Stimulated activated CD4-positive, alpha-beta T cell treated with anti-CD3 and anti-CD28 coated beads, Interleukin-1b, Interleukin-23, amount 100 ng/mL, for 4 hours (primary cell): ENCODE measurements at places on chromosomes 4 and X.
A peak's percentile ranks its signal among the peaks of the same experiment; 100 is the strongest.

DNA sequence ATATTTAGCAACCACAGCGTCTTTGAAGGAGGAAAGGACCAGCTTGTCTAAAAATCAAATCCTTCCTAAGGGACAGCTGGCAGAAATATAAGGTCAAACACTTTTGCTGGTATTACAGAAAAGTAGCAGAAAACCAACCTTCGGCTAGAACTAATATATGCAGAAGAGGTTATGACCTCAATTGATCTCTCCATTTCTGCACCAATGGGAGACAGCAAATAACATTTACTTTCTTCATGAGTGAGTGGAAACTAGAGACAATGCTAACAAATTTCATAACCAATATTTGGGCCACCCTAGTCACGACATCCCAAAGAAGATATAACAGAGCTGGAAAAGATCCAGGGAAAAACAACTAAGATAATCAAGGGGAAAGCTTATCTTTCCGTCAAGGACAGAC is 247.0 kb upstream of the FTHL17 start:
- no peak for DNase-seq

- no peak for DNase-seq
These were observed 84.2 kb upstream of the NRK start for GRCh38 chrX:105738162-105738561.

- no peak for DNase-seq
These were observed 364.0 kb downstream of the BCOR start for GRCh38 chrX:39733745-39734144.

- no peak for DNase-seq
These were observed 1.3 kb upstream of the FHIP1A start for GRCh38 chr4:151407466-151408379.

DNA sequence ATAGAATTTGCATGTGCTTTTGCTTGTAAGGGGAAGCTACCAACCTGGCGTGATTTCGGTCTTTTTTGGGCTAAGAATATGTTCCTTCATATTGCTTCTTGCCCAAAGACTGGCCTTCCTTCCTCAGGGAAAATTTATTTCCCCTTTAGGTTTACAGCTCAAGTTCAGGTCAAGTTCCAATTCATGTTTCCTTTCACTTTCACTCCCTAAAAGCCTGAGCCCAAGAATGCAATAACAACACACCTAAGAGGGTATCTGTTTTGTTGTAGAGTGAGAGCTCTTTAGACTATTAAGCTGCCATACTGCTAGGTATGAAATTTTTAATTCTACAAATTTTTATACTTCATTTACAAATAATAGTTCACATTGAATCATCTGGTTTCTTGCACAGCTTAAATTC is 299.6 kb downstream of the TLL1 start:
- no peak for DNase-seq

DNA sequence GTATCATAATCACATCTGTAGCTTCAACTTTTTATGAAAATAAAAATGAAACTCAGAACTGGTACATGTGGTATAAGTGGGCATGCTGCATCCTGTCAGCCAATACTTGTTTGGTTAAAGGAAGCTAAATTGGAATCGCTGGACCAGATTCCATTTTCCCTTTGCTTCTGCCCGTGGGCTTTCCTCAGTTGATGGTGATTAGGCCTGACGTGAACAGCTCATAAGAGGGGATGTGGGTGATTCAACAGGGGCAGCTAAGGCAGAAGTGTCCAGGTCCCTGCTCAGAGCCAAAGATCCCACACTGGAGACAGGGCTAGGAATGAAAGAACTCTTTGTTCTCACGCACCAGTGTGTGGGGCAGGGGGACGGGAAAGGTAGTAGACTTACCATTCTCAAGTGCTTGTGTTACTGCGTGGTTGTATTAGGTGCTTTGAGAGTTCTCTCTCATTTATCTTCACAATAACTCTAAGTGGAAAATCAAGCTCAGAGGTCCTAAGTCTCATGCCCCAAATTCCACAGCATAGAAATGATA is 63.2 kb upstream of the GUCY1A1 start:
- no peak for DNase-seq

DNA sequence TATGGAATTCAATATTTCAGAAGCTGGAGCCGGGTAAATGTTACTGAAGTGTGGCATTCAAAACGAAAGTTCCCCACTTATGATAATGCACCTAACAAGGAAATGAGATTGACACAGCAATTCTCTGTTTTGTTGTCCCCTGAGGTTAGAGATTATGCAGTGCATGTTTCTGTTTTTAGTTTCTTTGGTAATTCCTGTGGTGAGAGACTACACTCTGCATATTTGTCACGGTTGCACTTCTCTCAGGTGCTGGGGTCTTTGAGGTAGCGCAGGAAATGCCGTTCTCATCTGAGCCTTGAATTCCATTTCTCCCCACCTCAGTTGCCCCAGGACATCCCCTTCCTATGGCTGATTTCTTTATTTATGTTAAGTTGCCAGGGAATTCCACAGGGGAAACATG is 15.3 kb upstream of the BEND4 start:
- DNase-seq, result no peak

GRCh38 chrX:104435249-104435648 is 130.8 kb upstream of the IL1RAPL2 start:
- no peak for DNase-seq

DNA sequence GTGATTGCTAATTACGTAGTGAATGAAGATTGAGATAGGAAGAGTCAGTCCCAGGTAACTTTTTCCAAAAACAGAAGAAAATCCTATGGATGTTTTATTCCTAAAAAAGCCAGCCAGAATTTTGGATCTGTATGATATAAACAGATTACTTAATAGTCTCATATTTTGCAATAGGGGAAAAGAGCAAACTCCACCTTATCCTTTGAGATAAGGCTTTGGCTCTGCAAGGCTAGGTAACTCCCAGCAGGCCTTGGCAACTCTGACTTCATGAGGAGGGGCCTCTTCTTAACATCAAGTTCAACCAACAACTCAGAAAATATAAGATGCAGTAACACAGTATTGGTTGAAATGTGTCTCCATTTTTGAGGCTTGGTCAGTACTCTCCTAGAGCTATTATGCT is 98.7 kb upstream of the SLC4A4 start:
- DNase-seq, result no peak

GRCh38 chr4:116866106-116866505 is 219.3 kb downstream of the TRAM1L1 start:
- DNase-seq, result no peak

DNA sequence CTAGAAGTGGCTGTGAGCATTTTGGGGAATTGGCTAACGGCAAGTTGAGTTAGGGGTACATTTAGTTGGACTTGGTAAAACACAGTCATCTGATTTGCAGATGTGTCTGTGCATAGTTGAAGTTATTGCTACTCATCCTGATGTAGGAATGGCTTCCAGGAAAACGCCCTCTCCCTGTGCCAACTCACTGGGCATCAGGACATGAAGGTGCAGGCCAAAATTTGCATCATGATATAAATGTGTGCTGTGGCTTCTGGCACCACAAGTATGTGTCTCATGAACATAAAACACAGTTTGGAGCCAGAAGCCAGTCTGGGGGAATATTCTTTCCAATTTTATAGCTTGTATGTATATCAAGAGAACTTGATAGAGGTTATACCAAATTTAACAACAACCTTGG is 54.2 kb upstream of the CBR4 start:
- no peak for DNase-seq

DNA sequence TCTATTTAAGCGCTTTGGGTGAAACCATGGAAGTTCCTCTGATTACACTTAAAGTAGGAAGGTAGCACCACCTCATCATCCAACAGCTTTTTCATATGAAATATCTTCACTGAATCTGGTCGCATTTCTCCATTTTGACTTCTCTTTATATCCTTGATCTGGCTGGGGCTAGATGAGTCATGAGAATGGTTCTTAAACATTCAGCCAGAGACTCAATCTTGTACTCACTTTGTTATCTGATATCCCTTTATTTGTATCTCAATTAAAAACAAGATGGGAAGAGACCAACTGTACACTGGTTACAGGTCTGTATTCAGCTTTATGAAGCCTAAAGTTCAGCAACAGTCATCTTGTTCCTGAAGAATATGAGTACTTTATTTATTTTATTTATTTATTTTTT is 84.9 kb downstream of the CBLL2 start:
- no peak for DNase-seq

- DNase-seq, result no peak
These were observed 118.3 kb upstream of the PDE5A start for GRCh38 chr4:119746951-119747350.

DNA sequence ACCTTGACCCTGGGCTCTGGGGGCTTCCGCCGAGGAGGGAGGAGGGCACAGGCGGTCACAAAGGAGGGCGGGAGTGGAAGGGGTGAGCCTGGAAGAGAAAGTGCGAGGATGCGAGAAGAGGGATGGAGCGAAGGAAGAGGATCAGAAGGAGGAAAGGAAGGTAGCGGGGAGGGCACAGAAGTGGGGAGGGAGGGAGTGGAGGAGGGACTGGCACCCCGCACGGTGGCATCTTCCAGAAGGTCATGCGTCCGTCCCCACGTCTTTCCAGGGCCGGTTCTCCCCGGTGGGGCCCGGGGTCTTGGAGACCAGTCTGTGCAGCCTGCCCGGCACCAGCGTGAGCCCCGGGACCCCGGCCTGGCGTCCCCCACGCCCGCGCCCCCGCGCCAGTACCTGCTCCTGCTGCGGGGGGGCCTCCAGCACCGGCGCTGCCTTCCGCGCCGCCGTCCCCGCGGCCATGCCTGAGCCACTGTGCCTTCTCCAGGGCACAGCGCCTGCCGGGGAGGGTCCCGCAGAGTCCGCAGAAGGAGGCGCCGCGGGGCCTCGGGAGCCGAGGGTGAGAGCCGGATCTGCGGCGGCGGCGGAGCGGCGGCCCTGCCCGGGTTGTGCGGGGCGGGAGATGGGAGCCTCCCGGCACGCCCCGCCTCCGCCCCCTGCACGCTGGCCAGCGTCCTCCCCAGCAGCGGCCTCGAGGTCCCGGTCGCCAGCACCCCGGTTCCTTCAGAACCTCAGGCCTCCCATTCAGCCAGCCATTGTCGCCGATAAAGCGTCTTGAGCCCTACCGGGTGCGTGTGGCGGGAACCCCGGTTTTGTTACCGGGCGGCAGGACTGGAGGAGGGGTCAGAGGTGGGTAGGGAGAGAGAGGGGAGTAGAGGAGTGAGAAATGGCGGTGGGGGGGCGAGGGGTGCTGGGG is at the start of gene RNF175:
TSS of gene RNF175 (minus strand) at position 618 of the 910 bp plus-strand sequence. CDS start at position 456, 162 bp downstream.
- DNase-seq, result peak; percentile 25
